ENCODE measurements at places on chromosomes 5 and 9.
A peak's percentile ranks its signal among the peaks of the same experiment; 100 is the strongest.

DNA sequence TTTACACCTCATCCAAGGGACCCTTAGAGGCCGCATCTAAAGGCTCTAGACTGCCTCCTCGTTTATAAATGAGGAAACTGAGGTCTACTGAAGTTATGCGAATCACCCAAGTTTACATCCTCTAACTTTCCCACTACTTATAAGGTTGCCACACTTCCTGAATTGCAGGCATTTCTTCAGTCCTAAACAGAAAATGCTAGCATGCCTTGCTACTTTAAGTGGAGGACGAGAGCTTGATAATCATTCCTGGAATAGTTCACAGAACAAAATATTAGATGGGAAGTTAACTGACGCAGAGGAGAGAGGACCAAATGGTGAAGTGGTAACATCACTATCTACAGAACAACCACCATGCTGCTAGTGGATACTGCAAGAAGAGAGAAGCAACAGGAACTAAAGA is 85.8 kb downstream of the GNAQ start:
- DNase-seq: no peak

- no peak for DNase-seq
Observed at GRCh38 chr5:26942481-26942880, 95.9 kb downstream of the CDH9 start.

DNA sequence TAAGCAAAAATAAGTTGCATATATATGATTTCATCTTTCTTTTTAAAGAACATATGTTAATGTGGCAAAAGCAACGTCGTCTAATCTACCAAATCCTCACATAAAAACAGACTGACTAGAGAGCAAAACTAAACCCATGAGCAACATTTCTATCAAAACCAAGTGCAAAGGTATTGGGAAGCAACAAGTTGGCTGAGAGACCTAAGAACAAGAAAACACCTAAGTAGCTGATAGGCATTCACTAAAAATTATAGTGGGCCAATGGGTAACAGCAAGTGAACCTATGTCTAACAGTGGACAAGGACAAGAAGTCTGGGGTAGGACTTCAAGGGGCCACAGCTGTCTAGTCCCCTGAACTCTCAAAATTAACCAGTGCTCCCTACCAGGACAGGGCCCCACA is 130.1 kb downstream of the SIL1 start:
- DNase-seq: no peak

DNA sequence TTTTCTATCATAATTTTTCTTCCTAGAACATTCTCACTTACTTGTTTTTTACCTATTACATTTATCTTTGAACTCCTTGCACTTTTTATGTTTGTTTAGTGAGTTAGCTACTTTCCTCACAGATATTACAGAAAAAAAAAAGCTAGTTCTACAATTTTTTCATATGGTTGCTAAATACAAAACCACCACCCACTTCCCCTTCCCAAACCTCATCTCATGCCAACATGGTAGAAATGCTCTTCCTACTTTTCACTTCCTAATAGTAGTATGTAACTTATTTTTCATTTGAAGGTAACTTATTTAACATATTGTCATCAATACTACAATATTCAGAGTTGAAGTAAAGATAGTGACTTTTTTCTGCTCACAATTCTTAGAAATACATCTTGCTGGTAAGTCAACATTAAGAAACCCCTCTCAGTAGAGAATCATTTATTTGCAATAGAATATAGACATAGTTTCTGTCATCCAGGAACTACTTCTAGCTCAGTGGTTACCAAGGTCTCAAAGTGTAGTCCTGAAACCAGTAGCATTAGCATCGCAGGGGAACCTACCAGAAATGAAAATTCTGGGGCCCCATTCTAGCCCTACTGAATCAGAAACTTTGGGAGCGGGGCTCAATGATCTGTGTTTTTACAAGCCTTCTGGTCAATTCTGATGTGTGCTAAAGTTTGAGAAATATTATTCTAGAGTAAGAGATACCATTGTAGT is 1124.6 kb downstream of the DTWD2 start:
- no peak for DNase-seq

DNA sequence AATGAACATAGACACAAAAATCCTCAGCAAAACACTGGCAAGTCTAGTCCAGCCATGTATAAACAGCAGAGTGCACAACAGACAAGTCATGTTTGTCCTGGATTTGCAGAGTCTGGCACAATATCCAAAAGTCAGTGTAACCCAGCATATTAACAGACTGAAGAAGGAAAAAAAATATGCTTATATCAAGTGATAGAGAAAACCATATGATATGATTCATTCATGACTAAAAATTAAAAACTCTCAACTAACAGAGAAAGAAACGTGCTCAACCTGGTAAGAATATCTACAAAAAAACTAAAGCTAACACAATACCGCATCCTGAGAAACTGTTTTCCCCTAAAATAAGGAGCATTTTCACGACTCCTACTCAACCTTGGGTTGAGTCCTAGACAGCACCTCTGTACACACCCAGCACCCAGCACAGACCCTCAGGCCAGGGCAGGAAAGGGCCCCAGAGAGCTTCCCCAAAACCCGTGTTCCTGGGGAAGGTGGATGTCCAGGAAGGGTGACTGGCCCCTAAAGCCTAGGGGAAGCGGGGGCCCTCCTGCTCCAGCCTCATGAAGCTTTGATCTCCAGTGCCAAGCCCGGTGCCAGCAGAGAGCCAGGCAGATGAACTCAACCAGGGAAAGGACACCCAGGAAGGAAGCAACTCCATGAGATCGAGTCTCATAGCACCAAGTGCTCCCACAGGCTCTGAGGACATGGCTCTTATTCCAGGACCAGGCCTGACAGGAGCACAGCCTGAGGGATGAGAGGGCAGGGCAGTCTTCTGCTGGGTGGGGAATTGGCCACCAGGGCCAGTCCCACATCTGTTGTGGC is 38.9 kb downstream of the ADAMTS2 start:
- no peak for DNase-seq

- DNase-seq: no peak
Observed at GRCh38 chr5:75611311-75612225, at the start of gene ANKDD1B. Gene ANKDD1B, plus strand, starts transcription at chr5:75611453. Its CDS starts 182 bp downstream, at chr5:75611635.

DNA sequence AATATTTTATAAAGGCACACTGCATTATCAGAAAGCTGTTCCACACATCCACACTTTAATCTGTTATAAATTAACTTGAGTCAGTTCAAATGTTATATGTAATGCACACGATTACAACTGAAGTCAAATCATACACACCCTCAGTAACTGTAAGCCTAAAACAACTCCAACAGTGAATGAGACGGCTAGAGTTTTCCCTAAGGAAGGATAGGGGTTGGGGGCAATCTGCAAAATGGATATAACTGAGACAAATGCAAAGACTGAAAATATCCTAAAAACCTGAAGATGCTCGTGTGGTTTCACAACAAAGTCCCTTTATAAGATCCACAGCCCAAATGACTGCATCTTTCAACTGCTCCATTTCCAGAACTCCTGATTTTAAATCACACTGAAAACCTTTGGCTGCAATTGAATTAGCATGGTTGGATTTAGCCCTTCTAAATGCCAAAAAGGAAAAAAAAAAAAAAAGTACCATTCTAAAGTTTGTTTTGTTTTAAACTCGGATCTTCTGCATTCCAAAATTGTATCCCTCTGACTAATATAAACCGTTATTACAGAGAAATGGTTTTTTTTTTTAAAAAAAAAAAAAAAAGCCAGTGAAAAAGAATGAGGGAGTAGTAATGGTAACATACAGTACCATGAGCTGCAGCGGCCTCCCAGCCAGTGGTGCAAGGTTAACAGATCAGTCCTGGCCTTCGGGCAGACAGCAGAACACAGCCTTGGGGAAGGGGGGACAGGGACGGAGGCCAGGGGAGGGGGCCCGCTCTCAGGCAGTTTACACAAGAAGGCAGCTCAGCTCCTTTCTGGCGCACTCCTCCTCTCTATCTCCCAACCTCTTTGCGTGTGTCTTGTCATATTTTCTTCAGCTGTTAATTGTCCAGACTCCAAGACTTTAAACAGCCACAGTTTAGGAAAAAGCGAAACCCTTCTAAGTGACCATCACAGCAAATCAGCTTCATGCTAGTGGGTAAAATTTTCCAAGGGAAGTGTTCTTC is 166.1 kb downstream of the BNC2 start:
- DNase-seq: no peak

GRCh38 chr5:55650386-55650785 is 61.7 kb downstream of the SLC38A9 start:
- peak; percentile 0 for DNase-seq

DNA sequence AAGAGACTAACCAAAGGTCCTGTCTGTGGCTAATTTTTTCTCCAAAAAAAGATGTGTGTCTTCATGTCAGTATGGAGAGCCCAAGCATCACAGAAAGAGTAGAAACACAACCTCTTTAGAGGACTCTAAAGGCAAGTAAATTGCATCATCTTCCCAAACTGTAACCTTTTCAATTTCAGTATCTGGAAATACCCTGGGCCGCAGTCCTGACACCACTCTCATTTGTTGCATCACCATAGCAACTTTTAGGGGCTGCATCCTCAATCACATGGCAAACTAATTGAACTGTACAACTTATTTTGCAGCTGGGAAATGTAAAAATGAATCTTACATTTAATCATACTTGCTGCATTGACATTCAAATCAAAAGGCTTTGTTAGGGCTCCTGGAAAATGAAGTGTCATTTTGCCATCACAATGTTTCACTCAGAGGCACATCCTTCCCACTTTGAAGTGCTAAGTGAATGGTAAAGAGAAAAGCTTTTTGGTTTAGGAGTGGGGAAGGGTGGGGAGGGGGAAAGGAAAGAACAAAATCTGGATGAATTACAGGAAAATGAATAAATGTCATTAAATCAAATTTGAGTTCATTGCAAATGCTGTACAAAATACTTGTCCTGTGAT is 60.6 kb upstream of the GRIA1 start:
- DNase-seq: no peak

GRCh38 chr9:22170990-22171670 is 162.0 kb upstream of the CDKN2B start:
- no peak for DNase-seq

DNA sequence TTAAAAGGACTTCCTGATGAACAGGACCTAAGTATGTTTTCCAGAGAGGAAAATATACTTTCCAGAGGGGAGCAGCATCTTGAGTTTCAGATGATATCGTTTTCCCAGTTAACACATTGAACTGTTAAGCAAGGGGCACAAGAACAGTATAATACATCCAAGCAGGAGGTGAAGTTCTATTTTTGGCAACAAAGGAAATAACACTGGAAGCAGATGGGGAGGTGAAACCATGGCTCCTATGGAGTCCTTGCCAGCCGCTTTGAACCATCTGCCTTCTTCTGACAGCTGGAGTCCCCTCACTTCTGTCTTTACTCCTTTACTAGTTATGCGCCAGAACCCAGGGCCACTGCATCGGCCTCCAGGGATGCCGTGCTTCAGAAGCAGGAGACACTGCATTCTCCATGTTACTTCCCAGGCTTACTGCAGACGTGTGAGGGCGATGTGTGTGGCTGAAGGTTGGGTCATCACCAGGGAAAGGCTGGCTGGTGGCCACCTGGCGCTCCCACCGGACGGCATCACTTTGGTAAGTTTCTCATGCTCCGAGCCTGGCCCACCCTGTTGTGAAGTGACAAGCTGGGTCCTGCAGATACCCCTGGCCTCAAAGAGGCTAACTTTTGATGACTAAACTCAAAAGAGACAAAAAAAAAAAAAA is 77.8 kb downstream of the TTLL11 start:
- DNase-seq: no peak

- DNase-seq: no peak
Observed at GRCh38 chr5:126851501-126852011, 74.6 kb downstream of the LMNB1 start.

- DNase-seq: no peak
Observed at GRCh38 chr5:157370967-157371366, 89.0 kb upstream of the NIPAL4 start.

- no peak for DNase-seq
Observed at GRCh38 chr9:136793086-136793946, 2.2 kb downstream of the TMEM141 start.

DNA sequence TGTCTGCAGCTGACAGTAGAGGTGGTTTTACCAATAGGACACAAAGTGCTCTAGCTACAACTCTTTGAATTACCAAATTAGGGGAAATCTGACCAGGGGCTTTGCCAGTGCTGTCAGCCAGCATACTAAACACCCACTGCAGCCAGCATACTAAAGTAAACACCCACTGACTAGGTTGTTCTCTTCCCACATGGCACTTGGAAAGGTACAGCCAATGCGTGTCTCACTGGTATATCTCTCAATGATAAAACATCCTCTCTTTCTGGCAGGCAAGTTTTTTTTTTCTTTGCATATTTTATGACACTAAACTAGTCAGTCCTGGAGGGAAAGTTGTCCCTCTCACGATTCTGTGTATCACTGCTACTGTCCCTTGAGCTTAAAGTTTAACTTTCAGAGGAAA is 216.1 kb downstream of the TLE1 start:
- no peak for DNase-seq

GRCh38 chr5:134585966-134586365 is 46.7 kb downstream of the SAR1B start:
- DNase-seq: no peak

- DNase-seq: no peak
Observed at GRCh38 chr9:83544002-83544698, 5.9 kb upstream of the FRMD3 start.

DNA sequence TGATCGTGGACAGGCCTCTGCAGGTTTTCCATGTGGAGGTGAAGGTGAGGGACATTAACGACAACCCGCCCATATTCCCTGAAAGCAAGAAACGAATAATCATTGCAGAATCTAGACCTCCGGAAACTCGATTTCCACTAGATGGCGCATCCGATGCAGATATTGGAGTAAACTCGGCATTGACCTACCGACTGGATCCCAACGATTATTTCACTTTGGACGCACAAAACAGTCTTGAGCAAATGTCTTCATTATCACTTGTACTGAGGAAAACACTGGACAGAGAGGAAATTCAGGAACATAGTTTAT is 621 bp downstream of the PCDHA13 start:
- DNase-seq: no peak

GRCh38 chr5:62509806-62510205 is 68.8 kb upstream of the LRRC70 start:
- DNase-seq: no peak

DNA sequence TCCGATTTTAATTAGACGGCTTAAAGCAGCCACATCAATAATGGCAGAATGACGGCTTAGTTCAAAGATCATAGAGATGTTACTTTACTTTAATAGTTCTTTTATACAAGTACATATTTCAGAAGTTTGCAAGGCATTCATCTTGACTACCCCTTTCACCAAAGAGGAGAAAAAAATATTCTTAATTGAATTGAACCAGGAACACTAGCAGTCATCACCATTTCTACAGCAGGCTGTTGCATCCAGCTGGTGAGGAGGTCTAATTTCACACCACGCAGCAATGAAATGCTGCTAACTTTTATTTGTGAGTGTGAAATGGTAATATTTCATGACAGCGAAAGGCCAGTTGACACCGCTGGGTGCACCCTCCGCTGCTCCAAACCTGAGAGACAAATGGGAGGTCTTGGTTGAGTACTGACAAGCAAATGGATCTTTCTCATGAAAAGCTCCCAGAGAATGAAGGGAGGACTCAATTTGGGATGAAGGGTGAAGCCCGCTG is 322.2 kb downstream of the GLIS3 start:
- DNase-seq: no peak

DNA sequence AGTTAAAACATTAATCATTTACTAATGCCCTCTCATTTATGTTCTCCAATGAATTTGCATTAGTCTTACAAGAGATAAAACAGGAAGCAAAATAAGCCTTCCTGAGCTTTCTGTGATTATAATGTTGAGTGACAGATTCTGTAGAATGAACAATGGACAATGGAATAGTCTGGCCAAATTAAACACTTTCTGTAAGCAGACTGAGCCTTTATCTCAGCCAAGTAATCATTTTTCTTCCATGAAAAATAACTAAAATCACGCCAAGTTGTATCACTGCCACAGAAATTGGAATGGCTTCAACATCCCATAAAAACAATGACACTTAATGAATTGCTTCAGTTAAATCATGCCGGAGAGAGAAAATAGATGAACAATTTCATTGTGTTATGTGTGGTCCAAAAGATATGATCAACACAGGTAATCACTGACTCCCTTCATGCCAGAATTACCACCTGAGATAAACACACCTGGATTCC is 63.0 kb downstream of the TSSK1B start:
- DNase-seq: no peak
